ENCODE measurements at places on chromosomes 16 and 17.
A peak's percentile ranks its signal among the peaks of the same experiment; 100 is the strongest.

- DNase-seq: no peak
Measured at GRCh38 chr17:39981207-39981741, 667 bp downstream of the PSMD3 start.

GRCh38 chr16:87531418-87531817 is 38.6 kb upstream of the ZCCHC14 start:
- no peak for DNase-seq

DNA sequence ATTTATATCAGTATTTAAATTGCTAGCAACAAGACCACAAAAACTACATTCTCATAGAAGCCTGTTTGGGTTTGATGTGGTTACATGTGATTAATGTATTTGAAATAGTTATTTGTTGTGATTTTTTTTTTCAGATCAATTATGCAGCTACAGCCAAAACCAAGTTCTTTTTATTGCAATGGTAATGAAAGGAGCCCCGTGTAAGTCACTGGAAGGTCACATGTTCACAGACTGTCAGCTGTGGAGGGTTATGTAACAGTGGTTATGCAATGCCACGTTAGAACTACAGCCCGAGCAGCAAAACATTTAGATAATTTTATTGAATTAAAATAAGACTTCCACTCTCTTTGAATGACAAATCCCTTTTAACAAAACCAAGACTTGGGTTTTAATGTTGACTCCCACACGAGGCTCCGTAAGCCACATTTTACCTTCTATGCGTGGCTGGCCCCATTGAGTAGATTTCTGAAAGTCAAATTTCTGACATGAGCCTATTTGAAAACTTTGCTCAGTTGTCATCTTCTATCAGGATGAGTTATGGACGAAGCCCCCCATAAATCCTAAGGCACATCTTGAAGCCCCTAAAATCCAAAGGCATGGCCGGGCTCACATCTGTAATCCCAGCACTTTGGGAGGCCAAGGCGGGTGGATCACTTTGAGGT is 41.8 kb upstream of the SEC14L1 start:
- DNase-seq: peak; percentile 71

- no peak for DNase-seq
Measured at GRCh38 chr16:70808371-70808770, 7.4 kb upstream of the VAC14 start.

- DNase-seq: no peak
Measured at GRCh38 chr17:3039736-3040135, 23.7 kb downstream of the OR1D5 start.

DNA sequence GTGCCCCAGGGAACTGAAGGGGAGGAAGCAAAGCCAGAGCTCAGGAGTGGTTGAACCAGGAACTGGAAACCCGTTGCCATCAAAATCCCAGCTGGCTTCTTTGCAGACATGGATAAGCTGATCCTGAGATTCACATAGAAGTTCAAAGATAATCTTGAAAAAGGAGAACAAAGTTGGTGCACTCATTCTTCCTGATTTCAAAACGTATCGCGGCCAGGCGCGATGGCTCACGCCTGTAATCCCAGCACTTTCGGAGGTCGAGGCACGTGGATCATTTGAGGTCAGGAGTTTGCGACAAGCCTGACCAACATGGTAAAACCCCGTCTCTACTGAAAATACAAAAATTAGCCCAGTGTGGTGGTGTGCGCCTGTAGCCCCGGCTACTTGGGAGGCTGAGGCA is 7.1 kb downstream of the RAP1GAP2 start:
- no peak for DNase-seq

DNA sequence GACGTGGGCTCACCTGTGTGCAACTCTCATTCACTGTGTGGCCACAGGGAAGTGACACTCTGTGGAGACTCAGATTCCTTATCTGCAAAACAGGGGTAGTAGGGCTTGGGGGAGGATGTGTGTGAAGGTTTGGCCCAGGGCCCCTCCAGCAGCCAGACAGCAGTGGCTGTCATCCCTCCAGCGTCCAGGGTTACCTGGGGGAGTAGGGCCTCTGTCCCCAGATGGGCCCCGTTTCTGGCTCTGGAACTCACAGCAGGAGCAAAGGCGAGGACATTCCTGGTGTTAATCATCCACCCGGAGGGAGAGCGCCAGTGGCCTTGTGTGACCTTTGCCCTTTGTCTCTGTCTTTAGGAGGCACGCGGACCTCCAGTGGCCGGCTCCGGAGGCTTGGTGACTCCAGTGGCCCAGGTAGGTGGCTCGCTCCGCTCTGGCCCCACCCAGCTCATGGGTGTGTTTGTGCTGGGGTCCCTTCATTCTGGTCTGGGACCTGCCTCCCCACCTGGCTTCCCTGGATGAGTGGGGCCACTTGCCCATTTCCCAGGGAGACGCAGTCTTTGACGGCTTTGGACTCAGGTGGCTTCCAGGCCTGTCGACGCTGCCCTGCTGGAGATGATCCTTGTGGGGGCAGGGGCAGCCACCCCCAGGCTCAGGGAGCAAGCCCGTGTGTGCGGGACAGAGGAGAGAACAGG is 166.2 kb downstream of the SEC14L1 start:
- no peak for DNase-seq

- DNase-seq: no peak
Measured at GRCh38 chr17:28499364-28499664, 6.8 kb upstream of the FOXN1 start.

- no peak for DNase-seq
Measured at GRCh38 chr16:89563639-89564392, 3.3 kb downstream of the RPL13 start.

- DNase-seq: peak; percentile 22
Measured at GRCh38 chr16:65895906-65896305, 470.6 kb upstream of the CDH5 start.

Data from EH (cell line).